ENCODE measurements at places on chromosomes 6 and 20.

- peak; percentile 29 for DNase-seq
Measured at GRCh38 chr6:135181333-135182070, 394 bp downstream of the MYB start.

GRCh38 chr20:57756213-57756612, 46.4 kb upstream of the PMEPA1 start:
- DNase-seq, result no peak

DNA sequence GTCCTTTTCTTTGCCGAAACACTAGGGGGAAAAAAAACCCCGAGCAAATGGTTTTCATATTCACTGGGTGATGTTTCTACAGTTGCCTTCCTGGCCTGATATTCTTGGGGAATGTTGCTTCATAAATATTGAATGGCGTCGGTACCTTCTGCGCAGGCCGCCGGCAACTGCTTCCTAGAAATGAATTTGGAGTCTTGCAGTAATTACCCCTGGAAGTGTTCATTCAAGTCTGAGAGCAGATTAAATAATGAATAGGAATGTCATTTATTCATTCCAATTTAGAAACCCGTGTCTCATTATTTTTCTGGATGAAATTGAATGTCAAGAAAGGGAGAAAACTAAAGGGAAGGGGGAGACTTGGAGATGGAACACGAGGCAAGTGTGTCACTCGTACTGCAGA, 179.4 kb upstream of the KCNG1 start:
- DNase-seq, result no peak

DNA sequence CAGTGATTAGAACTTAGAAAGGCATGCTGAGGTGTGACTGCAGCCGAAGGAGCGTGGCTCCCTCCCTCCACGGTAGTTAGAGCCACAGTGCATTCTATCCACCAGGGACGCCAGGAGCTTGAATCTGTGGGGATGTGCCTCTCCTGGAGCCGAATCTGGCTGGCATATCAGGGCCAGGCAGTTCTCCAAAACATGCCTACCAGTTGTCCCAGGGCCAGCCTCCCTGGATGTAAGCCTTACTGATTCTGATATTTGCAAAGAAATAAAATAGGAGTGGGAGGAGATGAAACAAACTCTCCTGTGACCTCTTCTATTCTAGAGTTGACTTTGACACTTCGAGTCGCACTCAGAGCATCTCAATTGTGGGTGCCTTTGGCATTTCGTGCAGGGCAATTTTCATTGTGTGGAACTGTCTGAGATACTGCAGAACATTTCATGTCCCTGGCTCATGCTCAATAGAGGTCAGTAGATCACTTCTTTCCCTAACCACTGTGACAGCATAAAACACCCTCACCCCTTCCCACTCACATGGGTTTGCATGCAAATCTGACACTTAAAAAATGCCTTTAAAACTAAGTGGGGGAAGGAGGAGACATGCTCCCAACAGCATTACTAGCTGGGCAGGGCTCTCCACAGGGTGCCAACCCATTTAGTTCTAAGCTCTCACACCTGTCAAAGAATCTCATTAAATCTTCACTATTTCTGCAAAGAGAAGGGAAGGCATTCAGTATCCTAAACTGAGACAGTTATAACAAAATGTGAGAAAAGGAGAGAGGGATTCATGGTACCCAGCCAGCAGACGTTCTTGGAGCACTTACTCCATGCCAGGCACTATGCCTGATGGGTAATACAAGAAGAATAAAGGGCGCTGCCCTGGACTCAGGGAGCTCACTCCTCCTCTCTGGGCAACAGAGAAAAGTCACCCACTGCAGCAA, 378.9 kb downstream of the PREX1 start:
- DNase-seq, result no peak

- no peak for DNase-seq
Measured at GRCh38 chr6:140462453-140463311, 1088.2 kb upstream of the CITED2 start.

- no peak for DNase-seq
Measured at GRCh38 chr6:41892921-41893564, 2.1 kb downstream of the USP49 start.

DNA sequence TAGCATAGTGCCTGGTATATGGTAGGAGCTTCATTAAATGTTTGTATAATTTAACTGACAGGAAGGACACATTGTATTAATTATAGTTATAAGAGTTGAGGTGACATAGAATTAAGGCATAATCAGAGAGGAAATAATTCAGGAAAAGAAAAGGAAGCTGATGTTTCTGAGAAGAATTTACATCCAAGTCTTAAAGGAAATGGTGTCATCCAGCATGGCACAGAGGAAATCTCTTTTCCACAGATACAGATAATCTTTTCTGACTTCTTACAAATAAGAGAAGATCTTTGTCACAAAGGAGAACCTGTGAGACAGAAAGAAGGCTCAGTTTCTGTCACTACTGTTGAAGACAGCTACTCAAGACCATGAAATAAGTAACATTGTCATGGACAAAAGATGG, 222.5 kb downstream of the GJA1 start:
- no peak for DNase-seq

- DNase-seq, result no peak
Measured at GRCh38 chr20:17155401-17155800, 71.4 kb upstream of the PCSK2 start.

DNA sequence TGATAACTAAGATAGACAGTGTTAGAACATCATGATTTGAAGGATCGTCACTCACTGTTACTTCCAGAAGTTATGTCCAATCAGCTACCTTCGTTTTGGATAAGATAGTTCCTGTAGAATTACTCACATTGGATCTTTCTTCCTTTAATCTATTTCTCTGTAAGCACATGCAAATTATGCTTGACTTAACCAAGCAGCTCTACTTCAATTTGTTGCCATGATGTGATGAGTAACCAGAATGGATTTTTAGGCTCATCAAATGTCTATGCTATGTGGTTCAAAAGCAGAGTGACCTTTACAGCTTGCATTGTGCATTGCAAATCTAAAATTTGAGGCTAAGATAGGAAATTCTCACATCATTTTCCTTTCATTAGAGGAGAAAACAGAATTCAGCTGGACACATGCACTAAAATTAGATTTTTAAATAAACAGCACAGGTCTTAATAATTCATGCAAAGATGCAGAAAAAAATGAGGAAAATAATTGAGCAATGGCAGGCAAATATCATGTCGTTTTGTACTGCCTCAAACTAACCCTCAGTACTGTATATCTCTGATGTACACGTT, 76.7 kb upstream of the ZFP64 start:
- DNase-seq, result no peak

- no peak for DNase-seq
Measured at GRCh38 chr20:38164624-38165088, 414 bp downstream of the TGM2 start.

- no peak for DNase-seq
Measured at GRCh38 chr6:16639684-16640480, 121.4 kb downstream of the ATXN1 start.

GRCh38 chr6:27752038-27752885, 159.9 kb downstream of the OR2B2 start:
- peak; percentile 85 for DNase-seq

GRCh38 chr20:58407966-58408557, 19.0 kb downstream of the VAPB start:
- peak; percentile 74 for DNase-seq

DNA sequence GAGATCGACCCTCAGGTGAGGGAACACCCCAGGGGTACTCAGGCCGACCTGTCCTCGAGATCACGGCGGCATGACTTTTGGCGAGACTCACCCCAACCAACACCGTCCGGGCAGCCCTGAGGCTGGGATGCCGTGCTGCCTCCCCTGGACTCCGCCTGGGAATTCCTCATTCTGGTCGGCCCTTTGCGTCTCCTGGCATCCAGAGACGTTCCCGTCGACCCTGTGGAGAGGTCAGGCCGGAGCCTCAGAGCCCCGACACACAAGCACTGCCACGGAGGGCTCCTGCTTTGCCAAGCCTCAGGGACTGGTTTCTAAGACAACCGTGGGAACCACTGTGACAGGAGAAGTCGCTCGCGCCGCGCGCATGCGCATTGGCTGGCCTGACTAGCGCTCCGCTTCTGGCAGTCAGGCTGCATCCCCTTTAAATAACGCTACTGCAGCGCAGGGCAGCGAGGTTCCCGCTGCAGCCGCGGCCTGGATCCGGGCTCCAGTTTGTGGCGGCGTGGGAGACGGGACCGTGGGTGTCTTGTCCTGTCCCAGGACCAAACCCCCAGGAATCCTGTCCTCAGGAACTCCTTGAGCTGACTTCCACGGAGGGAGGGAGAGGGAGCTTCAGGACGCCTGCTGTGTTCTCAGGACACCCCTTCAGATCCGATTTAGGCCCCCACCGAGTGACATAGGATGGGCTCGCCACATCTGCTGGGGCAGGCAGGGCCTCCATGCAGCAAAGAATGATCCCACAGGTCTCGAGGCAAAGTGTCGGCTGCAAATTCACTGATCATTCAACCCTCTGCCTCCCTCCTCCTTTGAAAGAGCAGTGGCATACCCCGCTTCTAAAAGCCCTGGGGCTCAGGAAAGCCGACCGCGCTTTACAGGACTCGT, 163.2 kb upstream of the ZNF337 start:
- no peak for DNase-seq

- no peak for DNase-seq
Measured at GRCh38 chr6:116564311-116564710, 7.0 kb upstream of the RWDD1 start.

DNA sequence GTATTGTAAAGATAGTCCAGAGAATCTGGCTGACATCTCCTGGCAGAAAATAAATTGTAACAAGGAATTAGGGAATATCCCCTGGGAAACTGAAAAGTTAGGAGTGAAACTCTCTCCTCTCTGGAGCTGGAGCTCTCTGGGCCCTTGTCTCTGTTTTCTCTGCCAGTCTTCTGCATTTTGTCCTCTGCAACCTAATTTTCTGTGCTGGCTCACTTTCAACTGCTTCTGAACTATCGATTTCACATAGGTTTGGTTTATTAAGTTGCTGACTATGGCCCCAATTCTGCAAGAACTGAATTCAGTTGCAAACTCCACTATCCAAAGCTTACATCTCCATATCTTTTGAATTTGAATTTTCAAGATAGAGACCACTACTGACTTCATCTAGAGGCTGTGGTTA, 9.3 kb downstream of the TCF21 start:
- no peak for DNase-seq

- no peak for DNase-seq
Measured at GRCh38 chr6:79201983-79202382, 32.5 kb downstream of the HMGN3 start.
